ENCODE measurements at places on chromosomes 11 and 22. TPM values are rescaled to one million over a fixed set of nuclear protein-coding genes. Genes with fewer than 3 reads are reported as not detected.

GRCh38 chr22:35072925-35073324 lies 7.0 kb downstream of the ISX start:
- DNase-seq = peak; percentile 45

GRCh38 chr22:35914665-35915476 lies 113.8 kb downstream of the RBFOX2 start:
- peak; percentile 79 for DNase-seq

GRCh38 chr11:76629853-76630599 lies 40.5 kb downstream of the LRRC32 start:
- DNase-seq = no peak

DNA sequence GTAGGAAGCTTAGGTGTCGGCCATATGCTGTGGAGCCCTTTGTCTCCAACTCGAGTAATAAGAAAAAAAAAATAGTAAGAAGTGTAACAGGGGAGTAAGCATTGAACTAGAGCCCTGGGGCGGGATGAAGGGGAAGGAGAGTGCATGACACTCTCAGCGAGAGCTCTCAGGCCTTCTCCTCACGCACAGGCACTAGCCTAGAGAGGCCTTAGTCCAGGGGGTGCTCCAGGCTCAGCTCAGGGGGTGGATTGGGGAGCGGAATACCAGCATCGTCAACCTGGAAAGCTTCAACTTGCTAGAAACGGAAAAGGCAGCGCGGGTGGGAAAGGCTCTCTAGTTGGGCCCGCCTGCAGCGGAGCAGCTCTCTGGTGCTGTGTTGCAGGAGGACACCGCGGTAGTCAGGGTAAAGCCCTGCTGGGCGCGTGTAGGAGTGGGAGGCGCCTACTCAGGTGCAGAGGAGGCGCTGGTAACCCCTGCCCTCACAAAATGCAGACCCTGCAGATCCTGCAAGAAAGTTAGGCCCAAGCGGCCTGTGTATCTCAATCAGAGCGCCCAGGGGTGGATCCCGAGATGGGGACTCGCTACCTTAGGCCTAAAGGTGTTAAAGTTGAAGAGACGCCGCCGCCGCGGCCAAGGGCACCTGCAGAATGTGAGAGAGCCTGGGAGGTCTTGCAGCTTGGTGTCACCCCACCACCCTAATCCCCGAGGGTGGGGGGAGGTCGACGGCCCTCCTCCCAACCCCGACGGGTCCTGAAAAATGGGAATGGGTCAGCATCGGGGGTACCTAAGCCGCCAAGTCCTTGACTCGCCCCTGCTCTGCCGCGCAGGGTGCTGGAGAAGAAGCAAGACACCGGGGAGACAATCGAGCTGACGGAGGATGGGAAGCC lies 2.8 kb downstream of the SLC17A6 start:
- DNase-seq = no peak

The DNAJB13 gene
- not detected for total RNA-seq

The APOA5 gene
- not detected for total RNA-seq

The CAT gene
- 71.1 TPM for total RNA-seq
